ENCODE measurements at places on chromosomes 6 and 20. TPM values are rescaled to one million over a fixed set of nuclear protein-coding genes. Genes with fewer than 3 reads are reported as not detected.

- H3K4me3 ChIP-seq = peak overlapping the region; percentile 87
- H3K27ac ChIP-seq = peak overlapping the region; percentile 76
- DNase-seq = peak; percentile 3
- H3K4me1 ChIP-seq = peaks cover 24% of the 10 kb centered on the region
These were observed 2.8 kb downstream of the SOX4 start for GRCh38 chr6:21596145-21596948.

DNA sequence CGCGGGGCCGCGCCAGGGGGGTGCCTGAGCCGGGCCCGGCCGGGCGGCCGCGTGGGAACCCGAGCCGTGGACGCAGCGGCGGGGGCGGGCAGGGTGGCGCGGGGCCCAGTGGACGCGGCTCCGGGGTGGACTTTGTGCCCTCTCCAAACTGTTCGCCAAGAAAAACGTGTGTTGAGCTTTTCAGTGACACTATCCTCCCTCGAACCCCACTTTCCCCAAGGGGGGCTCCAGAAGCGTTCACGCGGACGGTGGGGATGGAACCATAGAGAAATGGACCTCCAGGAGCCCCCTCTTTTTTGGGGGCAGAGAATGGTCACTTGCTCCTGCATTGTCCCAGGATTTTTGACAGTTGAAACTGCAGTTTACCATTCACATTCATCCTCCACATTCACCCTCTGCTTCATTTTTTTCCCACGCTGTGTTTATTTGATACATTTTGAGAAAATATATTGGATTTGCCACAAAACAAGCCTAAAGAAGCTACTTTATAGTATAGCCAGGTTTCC is 2.9 kb upstream of the HIVEP1 start:
- peaks cover 3% of the 10 kb centered on the region for H3K36me3 ChIP-seq
- H3K27ac ChIP-seq = peak overlapping the region; percentile 97
- no peak for DNase-seq
- peaks cover 40% of the 10 kb centered on the region for H3K4me1 ChIP-seq
- no peaks in the 10 kb centered on the region for H3K27me3 ChIP-seq
- H3K4me3 ChIP-seq = peak overlapping the region; percentile 97

DNA sequence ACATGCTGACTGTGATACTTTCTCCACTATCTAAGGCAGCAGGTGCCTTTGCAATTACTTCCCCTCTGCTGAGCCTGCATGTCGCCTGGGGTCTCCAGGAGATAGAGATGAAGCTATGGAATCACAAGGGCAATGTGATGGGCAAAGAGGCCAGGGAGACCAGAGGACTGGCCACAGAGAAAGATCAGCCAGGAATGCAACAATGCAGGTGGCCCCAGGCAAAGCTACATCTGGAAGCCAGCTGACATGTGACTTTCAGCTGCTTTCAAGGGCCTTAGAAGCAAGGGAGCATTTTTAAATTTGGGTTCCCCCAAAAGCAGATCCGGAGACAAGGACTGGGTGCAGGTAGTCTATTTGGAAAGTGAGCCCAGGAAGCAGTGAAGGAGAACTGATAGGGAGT is 107.9 kb upstream of the SRSF6 start:
- H3K27me3 ChIP-seq = no peaks in the 10 kb centered on the region
- H3K36me3 ChIP-seq = no peaks in the 10 kb centered on the region
- DNase-seq = no peak
- no peak overlapping the region for H3K4me3 ChIP-seq
- no peak overlapping the region for H3K27ac ChIP-seq
- H3K4me1 ChIP-seq = no peaks in the 10 kb centered on the region

GRCh38 chr6:169156793-169157147 is 96.9 kb downstream of the THBS2 start:
- no peak for DNase-seq
- no peaks in the 10 kb centered on the region for H3K4me1 ChIP-seq
- H3K36me3 ChIP-seq = no peaks in the 10 kb centered on the region
- H3K27ac ChIP-seq = no peak overlapping the region

GRCh38 chr6:82248273-82248735 is 760 bp upstream of the IBTK start:
- H3K27me3 ChIP-seq = no peaks in the 10 kb centered on the region
- peaks cover 13% of the 10 kb centered on the region for H3K36me3 ChIP-seq
- peak overlapping the region; percentile 92 for H3K27ac ChIP-seq
- no peak for DNase-seq
- peak overlapping the region; percentile 93 for H3K4me3 ChIP-seq

- DNase-seq = no peak
- H3K4me3 ChIP-seq = no peak overlapping the region
- peaks cover 5% of the 10 kb centered on the region for H3K4me1 ChIP-seq
- no peak overlapping the region for H3K27ac ChIP-seq
- no peaks in the 10 kb centered on the region for H3K27me3 ChIP-seq
These were observed 9.6 kb upstream of the SAPCD1 start for GRCh38 chr6:31752739-31753319.

GRCh38 chr6:132314432-132314831 is 86.8 kb downstream of the MOXD1 start:
- H3K4me3 ChIP-seq = no peak overlapping the region
- no peak overlapping the region for H3K27ac ChIP-seq
- H3K27me3 ChIP-seq = peaks cover 5% of the 10 kb centered on the region
- no peaks in the 10 kb centered on the region for H3K36me3 ChIP-seq
- no peak for DNase-seq
- no peaks in the 10 kb centered on the region for H3K4me1 ChIP-seq

DNA sequence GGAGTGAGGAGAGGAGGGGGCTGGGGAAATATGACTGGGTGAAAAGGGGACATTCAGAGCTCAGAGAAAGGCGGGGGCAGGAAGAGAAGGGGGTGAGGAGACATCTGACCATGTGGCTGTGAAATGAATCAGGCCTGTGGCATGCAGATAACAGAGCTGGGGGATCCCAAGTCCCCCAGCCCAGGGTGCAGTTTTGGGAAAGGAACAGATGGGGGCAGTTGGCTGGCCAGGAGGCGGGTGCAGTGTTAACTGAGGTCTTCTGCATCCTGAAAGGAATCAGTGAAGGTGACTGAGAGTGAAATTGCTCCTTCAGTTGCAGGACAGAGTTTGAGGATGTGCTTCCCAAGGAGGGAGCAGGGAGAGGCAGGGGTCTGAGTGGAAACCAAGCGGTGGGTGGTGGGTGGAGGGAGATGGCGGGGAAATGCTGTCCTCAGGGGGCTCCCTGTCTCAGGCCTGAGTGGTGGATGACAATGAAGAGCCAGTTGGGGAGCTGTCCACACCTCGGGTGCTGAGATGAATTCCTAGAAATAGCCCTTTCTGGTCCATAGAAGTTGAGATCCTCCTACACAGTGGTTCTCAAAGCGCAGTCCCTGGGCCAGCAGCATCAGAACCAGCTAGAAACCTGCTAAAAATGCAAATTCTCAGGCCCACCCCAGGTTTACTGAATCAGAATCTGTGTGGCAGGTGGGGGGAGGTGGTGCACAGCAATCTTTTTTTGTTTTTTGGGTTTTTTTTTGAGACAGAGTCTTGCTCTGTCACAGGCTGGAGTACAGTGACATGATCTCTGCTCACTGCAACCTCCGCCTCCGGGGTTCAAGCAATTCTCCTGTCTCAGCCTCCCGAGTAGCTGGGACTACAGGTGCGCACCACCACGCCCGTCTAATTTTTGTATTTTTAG is 26.0 kb upstream of the CCDC167 start:
- H3K27me3 ChIP-seq = peaks cover 5% of the 10 kb centered on the region
- peak overlapping the region; percentile 14 for H3K27ac ChIP-seq
- no peak overlapping the region for H3K4me3 ChIP-seq
- H3K4me1 ChIP-seq = peaks cover 5% of the 10 kb centered on the region

DNA sequence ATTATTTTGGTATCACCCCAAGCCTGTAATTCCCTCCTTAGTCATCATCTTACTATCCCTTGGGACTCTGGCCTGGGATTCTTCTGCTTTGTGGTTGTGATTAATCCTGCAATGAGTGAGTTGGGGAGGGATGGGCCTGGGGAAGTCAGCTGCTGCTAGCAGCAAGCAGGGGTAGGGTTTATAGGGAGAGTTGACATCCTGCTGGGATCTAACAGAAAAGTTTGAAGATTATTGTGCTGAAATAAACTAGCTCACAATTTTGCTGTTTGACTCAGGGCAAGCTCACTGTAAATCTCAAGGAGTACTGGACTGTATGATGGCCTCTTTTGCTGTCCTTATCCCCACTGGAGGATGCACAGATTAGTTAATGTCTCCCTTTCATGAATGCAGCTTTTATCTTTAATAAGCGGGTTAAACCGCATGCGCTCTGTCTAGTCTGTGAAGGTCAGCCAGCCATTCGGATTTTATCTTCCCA is 83.4 kb downstream of the JARID2 start:
- DNase-seq = no peak
- H3K4me3 ChIP-seq = no peak overlapping the region
- H3K4me1 ChIP-seq = peaks cover 77% of the 10 kb centered on the region
- no peaks in the 10 kb centered on the region for H3K27me3 ChIP-seq
- H3K27ac ChIP-seq = no peak overlapping the region

- no peak overlapping the region for H3K27ac ChIP-seq
These were observed 21.7 kb downstream of the FGD2 start for GRCh38 chr6:37027036-37027720.

Gene BEND6
- not detected for total RNA-seq

Gene GFOD1
- 13.6 TPM for total RNA-seq

Gene PRSS16
- total RNA-seq = 0.98 TPM

Gene CDS2
- total RNA-seq = 39.8 TPM

Gene SLC32A1
- not detected for total RNA-seq

Gene SOBP
- 0.16 TPM for total RNA-seq

Gene MYCT1
- not detected for total RNA-seq

Data from activated T-helper 1 cell treated with anti-CD3 and anti-CD28 coated beads, Interleukin-12 subunit alpha, Interleukin-12 subunit beta, Interleukin-2, Interleukin-4 antibody, amounts not matched to agents 30 ng/mL and 10 ng/mL and 1 ng/mL, durations not matched to agents 14 hours and 24 hours and 36 hours (primary cell).